ENCODE measurements at places on chromosomes 11 and 22.

- H3K27ac ChIP-seq = no peak overlapping the region
- no peaks in the 10 kb centered on the region for H3K36me3 ChIP-seq
- no peaks in the 10 kb centered on the region for H3K27me3 ChIP-seq
- H3K4me1 ChIP-seq = no peaks in the 10 kb centered on the region
Observed at GRCh38 chr11:40722179-40722795, 737.2 kb downstream of the LRRC4C start.

DNA sequence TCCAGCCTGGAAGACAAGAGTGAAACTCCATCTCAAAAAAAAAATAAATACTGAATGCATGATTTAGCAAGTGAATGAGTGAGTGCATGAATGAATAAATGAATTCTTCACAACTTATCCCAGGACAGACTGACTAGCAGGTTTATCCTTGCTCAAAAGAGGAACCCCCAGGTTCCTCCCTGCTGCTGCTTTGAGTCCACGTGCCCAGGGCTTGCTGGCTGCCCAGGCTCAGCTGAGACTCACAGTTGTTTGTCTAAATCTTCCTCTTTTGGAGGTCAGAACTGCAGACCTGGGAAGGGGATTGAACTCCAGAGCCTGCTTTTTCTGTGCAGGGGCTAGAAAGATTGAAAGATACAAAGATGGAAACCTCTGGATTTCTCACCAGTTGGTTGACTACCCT, 117.4 kb upstream of the TMEM45B start:
- H3K27ac ChIP-seq = no peak overlapping the region

DNA sequence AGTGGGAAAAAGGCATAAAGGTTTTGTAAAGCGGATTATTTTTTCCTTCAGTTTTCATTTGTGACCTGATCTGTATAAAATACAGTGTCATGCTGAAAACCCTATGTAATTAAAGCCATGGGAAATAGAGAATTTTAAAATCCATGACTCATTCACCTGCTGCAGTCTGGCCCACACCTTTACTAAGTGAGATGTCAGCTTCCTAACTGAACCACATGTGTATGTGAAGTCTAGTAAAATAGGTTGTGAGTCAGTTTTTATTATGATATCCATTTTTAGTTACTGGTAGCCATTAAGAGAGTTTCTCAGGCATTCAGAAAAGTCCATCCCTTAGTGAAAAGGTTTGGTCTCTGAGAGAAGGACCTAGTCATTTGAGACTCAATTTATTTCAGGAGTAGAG, 60.9 kb downstream of the TRIM44 start:
- H3K4me1 ChIP-seq = peaks cover 5% of the 10 kb centered on the region
- DNase-seq = no peak
- no peak overlapping the region for H3K4me3 ChIP-seq
- peaks cover 25% of the 10 kb centered on the region for H3K36me3 ChIP-seq
- no peaks in the 10 kb centered on the region for H3K27me3 ChIP-seq

DNA sequence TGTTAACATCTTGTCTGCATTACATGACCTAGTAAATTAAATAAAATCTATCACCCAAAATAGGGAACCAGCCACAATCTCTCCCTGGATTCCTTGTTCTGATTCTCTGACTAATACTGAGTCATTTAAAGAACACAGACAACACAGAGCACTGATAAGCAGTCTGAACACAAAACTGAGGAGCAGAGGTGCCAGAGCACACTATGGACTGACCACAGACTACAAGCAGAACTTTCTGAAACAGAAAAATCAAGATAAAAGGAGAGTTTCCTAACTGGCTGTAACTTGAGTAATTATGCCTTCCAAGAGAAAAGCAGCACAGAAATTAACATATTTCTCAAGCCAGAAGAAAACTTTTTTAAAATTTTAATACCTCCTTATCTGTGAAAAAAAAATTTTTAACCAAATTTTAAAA, 128.8 kb downstream of the SGSM3 start:
- H3K27ac ChIP-seq = peak overlapping the region; percentile 12
- peaks cover 37% of the 10 kb centered on the region for H3K4me1 ChIP-seq
- no peaks in the 10 kb centered on the region for H3K36me3 ChIP-seq
- no peaks in the 10 kb centered on the region for H3K27me3 ChIP-seq
- DNase-seq = no peak

DNA sequence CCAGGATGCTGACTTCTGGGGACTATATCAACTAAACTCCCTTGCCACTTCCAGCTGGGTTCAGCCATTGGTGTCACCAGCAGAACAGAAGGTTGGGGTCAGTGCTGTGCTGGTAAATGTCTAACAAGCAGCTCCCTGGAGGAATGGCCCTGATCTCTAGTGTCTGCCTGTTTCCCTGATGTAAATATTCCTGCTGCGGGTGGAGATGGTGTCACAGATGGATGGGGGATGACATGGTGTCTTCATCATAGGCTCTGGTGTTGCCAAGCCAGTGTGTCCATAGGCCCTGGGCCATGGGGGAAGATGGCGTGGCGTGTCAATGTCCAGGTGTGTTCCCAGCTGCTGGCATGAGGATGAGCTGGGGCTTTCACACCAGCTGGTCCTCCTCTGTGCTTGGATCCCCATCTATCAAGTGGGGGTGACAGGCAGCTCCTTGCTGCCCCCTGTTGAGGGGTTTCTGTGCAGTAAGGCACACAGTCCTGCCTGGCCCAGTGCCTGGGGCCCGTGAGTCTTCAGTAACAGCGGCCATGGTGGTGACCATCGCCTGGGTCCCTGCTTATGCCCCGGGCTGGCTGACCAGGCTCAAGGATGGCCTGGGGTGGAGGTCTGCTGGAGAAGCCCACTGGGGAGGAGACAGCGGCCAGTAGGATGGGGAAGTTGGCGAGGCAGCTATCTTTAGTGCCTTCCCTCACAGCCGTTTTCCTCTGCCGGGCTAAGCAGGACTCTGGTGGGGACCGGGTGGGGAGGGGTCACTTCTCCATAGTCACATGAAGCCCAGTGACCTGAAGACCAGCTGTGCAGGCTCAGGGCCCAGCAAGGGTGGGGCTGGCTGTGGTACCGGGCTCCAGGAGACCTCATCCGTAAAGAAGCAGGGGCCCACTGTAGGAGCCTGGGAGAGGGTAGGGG, 12.7 kb downstream of the RPL3 start:
- H3K4me3 ChIP-seq = no peak overlapping the region
- no peak overlapping the region for H3K27ac ChIP-seq
- H3K27me3 ChIP-seq = no peaks in the 10 kb centered on the region
- peaks cover 33% of the 10 kb centered on the region for H3K4me1 ChIP-seq
- peaks cover 4% of the 10 kb centered on the region for H3K36me3 ChIP-seq
- DNase-seq = peak; percentile 67

- DNase-seq = no peak
- H3K27ac ChIP-seq = no peak overlapping the region
- peaks cover 13% of the 10 kb centered on the region for H3K27me3 ChIP-seq
- H3K4me3 ChIP-seq = no peak overlapping the region
- H3K4me1 ChIP-seq = no peaks in the 10 kb centered on the region
Observed at GRCh38 chr22:39567135-39567946, 3.2 kb upstream of the CACNA1I start.

DNA sequence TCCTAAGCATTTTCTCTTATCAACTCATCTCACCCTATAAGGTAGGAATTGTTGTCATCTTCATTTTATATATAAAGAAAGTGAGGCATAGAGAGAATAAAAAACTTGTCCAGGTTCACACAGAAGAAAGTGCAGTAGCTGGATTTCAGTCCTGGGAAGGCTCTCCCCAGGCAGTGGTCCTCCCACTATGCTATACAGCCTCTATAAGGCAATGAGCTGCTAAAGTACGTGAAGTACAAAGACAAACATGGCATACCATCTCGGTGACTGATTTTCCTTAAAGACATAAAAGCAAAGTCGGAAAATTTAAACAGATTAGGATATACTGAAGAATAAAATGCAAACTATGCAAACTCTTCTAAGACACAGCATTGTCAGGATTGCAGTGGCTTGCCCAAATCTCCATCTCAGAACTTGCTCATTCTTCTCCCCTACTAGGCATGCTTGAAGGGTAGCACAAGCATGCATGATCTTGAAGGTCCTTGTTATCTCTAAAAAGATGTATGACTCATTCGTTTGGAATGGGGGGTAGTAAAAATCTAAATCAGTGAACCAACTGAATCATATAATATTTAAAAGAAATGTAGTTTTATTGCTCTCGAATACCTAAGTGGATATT, 97.8 kb upstream of the CSNK2A3 start:
- H3K4me1 ChIP-seq = peaks cover 8% of the 10 kb centered on the region
- no peak for DNase-seq
- peak overlapping the region; percentile 36 for H3K27ac ChIP-seq
- H3K4me3 ChIP-seq = no peak overlapping the region
- H3K36me3 ChIP-seq = no peaks in the 10 kb centered on the region

DNA sequence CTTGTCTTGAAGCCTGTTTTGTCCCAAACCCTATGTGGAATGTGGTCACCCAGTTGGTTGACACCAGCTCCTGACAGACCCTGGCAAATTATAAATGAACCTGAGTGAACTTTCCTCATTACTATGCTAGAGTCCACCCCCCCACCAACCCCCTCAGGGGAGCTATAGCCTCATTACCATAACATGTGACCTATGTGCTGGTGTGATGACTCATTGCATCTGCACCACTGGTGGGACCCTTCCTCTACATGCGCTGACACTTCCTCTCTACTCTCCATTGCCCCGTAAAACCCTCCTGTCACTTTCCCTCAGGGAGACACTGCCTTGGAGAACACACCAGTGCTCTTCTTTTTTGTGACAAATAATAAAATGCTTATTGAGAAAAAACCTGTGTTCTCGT, 105.0 kb upstream of the SESN3 start:
- DNase-seq = no peak
- H3K4me3 ChIP-seq = no peak overlapping the region
- H3K27me3 ChIP-seq = no peaks in the 10 kb centered on the region
- no peak overlapping the region for H3K27ac ChIP-seq
- no peaks in the 10 kb centered on the region for H3K36me3 ChIP-seq

- H3K4me1 ChIP-seq = no peaks in the 10 kb centered on the region
- H3K4me3 ChIP-seq = no peak overlapping the region
- H3K36me3 ChIP-seq = no peaks in the 10 kb centered on the region
Observed at GRCh38 chr11:42296910-42297309, 837.5 kb upstream of the LRRC4C start.

- H3K4me3 ChIP-seq = no peak overlapping the region
- no peak overlapping the region for H3K27ac ChIP-seq
- no peak for DNase-seq
- H3K27me3 ChIP-seq = no peaks in the 10 kb centered on the region
Observed at GRCh38 chr11:90717522-90717921, 494.7 kb upstream of the CHORDC1 start.

GRCh38 chr11:18710545-18710944, 12.0 kb downstream of the TMEM86A start:
- no peak for DNase-seq
- H3K4me1 ChIP-seq = peaks cover 6% of the 10 kb centered on the region
- no peak overlapping the region for H3K4me3 ChIP-seq

DNA sequence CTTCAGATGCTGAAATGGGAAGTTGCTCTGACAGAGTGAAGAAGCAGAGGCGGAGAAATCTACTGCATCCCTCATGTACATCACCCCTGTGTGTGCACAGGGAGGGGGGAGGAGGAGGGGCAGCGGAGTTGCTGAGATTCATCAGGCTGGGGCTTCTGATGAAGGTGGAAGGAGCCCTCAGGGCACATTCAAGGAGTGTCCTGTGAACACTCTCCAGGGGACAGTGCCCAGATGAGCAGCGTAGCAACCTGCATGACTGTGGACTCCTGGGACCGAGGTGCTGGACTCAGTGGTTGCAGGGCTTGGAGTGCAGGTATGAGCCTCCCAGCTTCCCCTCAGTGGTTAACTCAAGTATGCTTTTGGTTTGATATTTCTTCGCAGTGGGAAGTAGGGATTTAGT, 257.8 kb upstream of the B3GAT1 start:
- DNase-seq = no peak
- H3K27ac ChIP-seq = no peak overlapping the region
- H3K36me3 ChIP-seq = no peaks in the 10 kb centered on the region
- no peak overlapping the region for H3K4me3 ChIP-seq
- H3K4me1 ChIP-seq = no peaks in the 10 kb centered on the region

GRCh38 chr22:42190274-42190673, 59.7 kb upstream of the CYP2D6 start:
- H3K27ac ChIP-seq = no peak overlapping the region
- H3K4me3 ChIP-seq = no peak overlapping the region
- no peaks in the 10 kb centered on the region for H3K27me3 ChIP-seq
- H3K4me1 ChIP-seq = no peaks in the 10 kb centered on the region
- H3K36me3 ChIP-seq = no peaks in the 10 kb centered on the region

GRCh38 chr11:60396799-60397198, 540 bp downstream of the MS4A14 start:
- peak overlapping the region; percentile 11 for H3K27ac ChIP-seq
- no peaks in the 10 kb centered on the region for H3K27me3 ChIP-seq
- H3K36me3 ChIP-seq = no peaks in the 10 kb centered on the region

DNA sequence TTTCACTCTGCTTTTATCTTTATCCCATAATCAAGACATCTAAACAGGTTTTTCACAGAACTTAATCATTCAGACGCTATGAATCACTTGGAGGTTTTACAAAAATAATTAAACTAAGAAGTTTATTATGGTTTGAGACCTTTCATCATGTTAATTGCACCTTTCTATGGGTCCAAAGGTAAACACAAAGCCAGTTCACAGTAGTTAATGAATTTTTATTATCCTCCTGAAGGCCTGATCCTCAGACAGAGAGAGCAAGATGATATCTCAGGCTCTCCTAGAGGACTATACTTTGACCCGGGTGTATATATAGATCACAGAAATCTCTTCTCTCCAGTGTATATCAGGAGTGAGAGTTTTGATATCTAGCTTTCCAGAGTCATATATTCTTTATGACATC, 1044.3 kb upstream of the RAG2 start:
- no peaks in the 10 kb centered on the region for H3K27me3 ChIP-seq
- DNase-seq = no peak
- H3K4me3 ChIP-seq = no peak overlapping the region
- no peaks in the 10 kb centered on the region for H3K36me3 ChIP-seq

- no peaks in the 10 kb centered on the region for H3K36me3 ChIP-seq
- peak; percentile 54 for DNase-seq
- peak overlapping the region; percentile 76 for H3K4me3 ChIP-seq
- peak overlapping the region; percentile 94 for H3K27ac ChIP-seq
Observed at GRCh38 chr11:10931761-10932670, 74.2 kb upstream of the ZBED5 start.

DNA sequence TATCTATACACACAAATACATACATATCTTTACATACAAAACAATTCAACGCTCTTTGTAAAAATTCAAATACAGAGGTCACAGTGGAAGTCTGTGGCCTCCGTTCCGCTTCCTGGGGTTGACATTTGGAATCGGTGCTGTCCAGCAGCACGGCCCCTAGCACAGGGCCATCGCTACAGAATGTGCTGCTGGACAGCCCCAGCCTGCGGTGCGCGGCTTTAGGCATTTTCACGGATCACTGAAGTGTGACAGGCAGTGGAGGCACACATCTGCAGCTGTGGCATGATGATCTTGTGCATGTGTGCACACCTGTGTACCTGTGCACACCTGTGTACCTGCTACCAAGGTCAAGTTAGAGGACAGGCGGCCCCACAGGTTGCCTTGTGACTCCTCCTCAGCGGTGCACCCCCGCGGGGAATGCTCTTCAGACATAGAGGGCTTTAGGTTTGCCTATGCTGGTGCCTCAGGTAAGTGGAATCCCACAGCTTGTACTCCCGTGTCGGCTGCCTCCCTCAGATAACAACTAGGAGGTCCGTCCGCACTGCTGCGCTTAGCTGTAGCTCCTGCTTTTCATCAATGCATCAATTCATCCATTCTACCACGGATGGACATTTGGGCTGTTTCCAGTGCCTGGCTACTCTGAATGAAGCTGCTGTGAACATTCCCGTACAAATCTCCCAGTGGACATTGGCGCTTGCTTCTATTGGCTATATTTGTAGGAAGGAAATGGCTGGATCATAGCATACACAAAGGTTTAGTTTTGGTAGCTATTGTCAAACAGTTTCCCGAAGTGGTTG, 29.9 kb downstream of the GAL start:
- no peaks in the 10 kb centered on the region for H3K27me3 ChIP-seq
- no peaks in the 10 kb centered on the region for H3K4me1 ChIP-seq
- DNase-seq = no peak
- no peak overlapping the region for H3K27ac ChIP-seq

Measured in lower lobe of right lung (tissue), 2 donors.